ENCODE measurements at places on chromosomes 2 and 18.

DNA sequence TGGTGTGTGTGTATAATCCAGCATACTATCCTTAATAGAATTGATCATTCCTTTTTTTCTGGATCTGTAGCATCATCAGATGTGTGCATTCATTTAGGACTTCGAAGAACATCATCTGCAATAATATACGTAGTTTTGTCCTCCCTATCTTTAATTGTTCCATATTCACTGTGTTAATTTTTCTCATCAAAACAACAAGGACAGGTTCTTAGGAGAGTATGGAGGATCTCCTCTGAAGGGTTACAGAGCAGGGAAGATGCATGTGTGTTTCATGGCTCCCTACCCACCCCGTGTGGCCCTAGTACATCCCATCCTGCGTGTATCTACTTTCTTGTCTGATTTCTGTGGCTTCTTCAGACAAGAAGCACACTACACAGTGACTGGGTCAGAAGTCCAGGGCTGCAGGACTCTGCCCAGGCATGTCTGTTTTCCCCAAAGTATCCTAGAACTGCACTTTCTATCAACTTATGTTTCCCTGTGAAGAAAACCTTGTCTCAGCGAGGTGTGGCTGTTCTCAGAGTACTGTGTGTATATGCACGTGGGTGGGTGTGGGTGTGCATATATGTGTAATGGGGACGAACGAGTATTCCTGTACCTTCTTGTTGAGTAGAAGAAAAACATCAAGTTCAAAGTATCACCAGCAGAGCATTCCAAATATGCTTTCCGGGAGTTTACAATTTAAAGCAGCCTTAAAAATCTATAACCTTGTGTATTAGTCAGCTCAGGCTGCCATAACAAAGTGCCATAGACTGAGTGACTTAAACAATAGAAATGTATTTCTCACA is 220.4 kb upstream of the FOSL2 start:
- DNase-seq, result no peak

DNA sequence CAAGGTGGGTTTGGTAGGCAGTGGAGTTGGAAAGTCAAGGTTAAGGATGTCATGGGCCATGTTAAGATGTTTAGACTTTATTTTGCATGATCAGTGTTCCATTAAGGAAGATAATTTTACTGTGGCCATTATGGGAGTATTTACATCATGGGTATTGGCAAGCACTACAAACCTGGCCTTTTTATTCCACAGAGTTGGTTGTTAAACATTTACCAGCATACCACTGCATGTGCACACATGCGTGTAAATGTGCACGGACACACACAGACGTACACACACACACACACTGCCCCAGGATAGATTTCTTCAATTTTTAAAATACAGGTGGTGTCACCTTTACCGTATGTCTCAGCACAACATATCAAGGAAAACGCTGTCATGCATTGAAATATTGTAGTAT is 51.4 kb upstream of the ITGA6 start:
- no peak for DNase-seq

- DNase-seq, result no peak
Observed at GRCh38 chr18:75261430-75262223, 51.0 kb downstream of the TSHZ1 start.

GRCh38 chr2:234670052-234670451 is 173.2 kb upstream of the ARL4C start:
- DNase-seq, result no peak

GRCh38 chr2:63048367-63049171 is 2.1 kb upstream of the OTX1 start:
- DNase-seq, result no peak

DNA sequence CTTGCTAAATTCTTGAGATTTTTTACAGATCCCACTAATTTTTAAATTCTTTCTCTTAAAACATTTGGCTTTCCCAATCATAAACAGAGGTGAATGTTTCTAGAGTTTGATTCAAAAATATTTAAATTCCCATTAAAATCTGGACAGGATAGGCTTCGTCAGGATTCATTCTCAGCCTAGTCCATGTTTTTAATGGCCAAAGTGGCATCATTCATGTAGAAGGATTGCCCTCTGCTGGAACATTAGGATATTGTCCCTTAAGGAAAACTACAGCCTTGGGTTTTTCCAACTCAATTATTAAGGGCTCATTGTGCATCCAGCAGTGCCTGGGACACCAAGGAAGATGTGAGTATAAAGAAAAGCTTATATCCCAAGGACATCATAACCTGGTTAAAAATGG is 71.7 kb downstream of the TPGS2 start:
- peak; percentile 38 for DNase-seq

DNA sequence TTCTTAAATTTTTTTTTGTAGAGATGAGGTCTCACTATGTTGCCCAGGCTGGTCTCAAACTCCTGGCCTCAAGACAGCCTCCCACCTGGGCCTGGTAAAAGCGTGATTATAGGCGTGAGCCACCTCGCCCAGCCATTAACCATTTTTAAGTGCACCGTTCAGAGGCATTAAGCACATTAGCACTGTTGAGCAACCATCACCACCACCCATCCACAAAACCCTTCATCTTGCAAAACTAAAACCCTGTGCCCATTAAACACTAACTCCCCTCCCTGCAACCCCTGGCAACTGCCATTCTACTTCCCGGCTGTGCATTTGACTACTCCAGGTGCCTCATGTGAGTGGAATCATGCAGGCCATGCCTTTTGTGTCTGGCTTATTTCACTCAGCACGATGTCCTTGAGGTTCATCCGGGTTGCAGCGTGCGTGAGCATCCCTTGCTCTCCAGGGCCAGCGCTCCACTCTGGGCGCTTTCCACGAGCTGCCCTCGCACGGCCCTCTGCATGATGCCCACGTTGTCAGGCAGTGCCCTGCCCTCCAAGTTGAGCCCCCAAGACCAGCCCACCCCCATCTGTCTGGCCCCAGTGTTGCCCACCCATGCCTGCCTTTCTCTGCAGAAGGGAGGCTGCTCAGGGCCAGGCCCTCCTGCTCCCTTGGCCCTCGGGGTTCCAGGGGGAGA is 63.0 kb upstream of the GLI2 start:
- DNase-seq, result no peak

- DNase-seq, result no peak
Observed at GRCh38 chr2:98012561-98012991, 16.8 kb upstream of the TMEM131 start.

- DNase-seq, result no peak
Observed at GRCh38 chr2:217973008-217973787, 29.6 kb downstream of the TNS1 start.

DNA sequence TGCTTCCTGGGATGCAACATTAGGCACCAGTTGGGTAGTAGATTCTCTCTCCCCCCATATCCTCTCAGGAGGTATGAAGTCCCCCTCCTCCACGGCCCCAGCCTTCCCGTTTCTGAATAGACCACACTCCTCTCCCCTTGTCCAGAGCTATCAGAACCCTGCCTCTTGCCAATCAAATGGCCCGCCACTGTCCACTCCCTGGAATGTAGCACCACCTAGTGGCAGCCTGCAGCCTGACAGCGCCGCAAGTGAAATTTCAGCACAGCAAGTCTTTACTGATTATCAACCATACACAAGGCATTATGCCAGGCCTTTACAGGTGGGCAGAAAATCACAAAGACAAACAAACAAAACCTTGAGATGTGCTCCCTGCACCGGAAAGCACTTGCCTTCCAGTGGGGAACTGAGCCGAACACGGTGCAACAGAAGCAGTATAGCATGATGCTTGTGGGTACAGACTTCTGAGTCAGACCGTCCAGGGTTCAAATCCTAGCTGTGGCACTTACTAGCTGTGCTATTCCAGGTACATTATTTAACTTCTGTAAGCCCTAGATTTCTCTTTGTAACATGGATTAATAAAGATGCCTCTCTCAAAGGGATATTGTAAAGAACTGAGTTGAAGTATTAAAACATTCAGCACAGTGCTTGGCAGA is 174.0 kb downstream of the SMAD2 start:
- peak; percentile 83 for DNase-seq

GRCh38 chr2:28649481-28650265 is 102.0 kb upstream of the PPP1CB start:
- no peak for DNase-seq

GRCh38 chr2:179524809-179525339 is 260.2 kb upstream of the SESTD1 start:
- DNase-seq, result peak; percentile 97

Measured in NCI-H2227 treated with DMSO at 0.1 percent for 48 hours (cell line).